Muscle of arm (tissue), 14 donors: ENCODE measurements at places on chromosomes 1 and 21.

- no peak for DNase-seq
Measured at GRCh38 chr1:37704966-37705365, 12.7 kb downstream of the CDCA8 start.

DNA sequence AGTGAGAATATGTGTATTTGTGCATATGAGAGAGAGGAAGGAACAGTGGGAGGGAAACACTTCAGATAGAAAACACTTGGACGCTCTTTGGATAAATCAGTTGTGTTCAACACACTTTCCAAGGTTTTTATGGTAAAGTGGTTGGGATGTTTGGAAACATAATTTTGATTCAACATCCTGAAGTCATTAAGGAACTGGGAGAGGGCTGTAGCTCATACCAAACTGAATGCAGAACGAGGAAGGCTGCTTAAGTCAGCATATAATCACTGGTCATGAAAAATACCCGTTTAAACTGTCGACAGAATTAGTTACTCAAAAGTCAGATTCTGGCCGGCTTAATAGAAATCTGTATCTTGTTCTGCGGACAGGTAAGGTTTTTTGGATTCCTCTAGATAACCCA is 14.9 kb downstream of the LIX1L start:
- no peak for DNase-seq

GRCh38 chr1:181391301-181391900 is 91.9 kb upstream of the CACNA1E start:
- DNase-seq, result no peak

DNA sequence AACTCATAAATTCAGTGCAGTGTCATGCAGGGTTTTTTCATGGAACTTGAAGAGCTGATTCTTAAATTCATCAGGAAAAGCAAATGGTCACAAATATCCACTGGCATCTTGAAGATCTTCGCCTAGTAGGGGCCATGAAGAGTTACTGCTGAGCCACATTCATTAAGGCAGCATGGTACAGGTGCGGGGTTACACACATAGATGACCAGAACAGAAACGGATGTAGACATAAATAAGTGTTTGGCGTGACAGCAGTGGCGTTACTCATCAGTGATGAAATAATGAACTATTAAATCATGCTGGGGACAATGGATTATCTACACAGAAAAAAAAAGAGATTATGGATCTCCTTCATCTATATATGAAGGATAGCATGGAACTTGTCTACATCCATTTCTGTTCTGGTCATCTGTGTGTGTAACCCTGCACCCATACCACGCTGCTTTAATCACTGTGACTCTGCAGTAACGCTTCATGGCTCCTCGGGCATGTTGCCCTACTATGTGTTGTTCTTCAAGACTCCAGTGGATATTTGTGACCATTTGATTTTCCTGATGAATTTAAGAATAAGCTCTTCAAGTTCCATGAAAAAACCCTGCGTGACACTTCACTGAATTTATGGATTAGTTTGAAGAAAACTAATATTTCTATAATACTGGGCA is 161.3 kb downstream of the GALNT2 start:
- no peak for DNase-seq

DNA sequence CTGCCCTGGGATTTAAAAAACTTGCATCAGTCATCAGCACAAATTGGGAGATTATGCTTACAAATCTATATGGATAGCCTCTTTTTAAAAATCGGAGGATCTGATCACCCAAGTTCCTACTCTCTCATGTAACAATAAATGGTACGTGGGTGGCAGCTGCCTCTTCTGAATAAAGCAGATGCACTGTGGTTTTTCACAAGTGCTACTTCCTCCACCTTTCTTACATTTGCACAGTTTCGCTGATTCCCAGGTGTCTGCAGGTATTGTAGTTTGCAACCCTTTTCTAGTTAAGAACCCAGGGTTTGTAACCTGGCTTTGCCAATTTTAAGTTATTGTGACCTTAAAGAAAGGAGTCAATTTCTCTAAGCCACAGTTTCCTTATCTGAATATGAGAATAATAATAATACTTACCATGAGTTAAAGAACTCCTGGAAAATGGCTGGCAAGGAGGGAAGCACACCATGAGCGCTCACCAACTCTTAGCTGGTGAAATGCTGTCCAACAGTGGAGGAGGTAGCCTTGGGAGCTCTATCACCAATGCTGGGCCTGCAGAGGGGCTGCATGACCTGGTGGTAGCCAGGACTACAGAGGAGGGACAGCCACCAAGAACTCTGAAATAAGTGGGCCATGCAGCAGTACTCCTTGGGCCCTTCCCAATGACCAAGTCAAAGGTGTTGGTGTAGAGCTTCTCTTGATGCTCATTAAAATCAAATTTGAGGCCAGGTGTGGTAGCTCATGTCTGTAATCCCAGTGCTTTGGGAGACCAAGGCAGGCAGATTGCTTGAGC is 30.2 kb upstream of the KCNA2 start:
- no peak for DNase-seq
